ENCODE measurements at places on chromosomes 4 and X. TPM values are rescaled to one million over a fixed set of nuclear protein-coding genes. Genes with fewer than 3 reads are reported as not detected.

- H3K36me3 ChIP-seq: peaks cover 16% of the 10 kb centered on the region
- H3K27ac ChIP-seq: peak overlapping the region; percentile 86
- no peaks in the 10 kb centered on the region for H3K27me3 ChIP-seq
- H3K4me1 ChIP-seq: peaks cover 17% of the 10 kb centered on the region
Observed at GRCh38 chr4:147683188-147683591, 773 bp downstream of the PRMT9 start.

HMX1 gene
- not detected for total RNA-seq

DNA sequence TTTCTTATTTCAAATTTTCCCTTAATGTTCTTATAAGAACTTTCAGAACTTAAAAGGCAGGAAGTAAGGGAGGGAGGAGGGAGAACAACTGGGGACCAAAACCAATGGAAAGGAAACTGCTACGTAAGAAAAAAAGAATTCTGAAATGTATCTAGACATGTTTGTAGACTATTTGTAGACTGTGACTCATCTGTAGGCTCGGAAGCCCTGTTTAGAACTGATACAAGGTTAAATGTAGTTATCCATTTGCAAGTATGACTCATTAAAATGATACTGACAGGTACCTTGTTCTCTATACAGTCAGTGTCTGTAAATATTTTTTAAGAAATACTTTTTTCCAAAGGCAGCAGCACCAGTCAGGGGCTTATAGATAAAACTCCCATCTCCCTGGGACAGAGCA lies 202.0 kb downstream of the DHX15 start:
- no peak overlapping the region for H3K4me3 ChIP-seq
- H3K27ac ChIP-seq: no peak overlapping the region
- H3K27me3 ChIP-seq: no peaks in the 10 kb centered on the region
- no peak for DNase-seq
- no peaks in the 10 kb centered on the region for H3K36me3 ChIP-seq
- H3K4me1 ChIP-seq: no peaks in the 10 kb centered on the region

DNA sequence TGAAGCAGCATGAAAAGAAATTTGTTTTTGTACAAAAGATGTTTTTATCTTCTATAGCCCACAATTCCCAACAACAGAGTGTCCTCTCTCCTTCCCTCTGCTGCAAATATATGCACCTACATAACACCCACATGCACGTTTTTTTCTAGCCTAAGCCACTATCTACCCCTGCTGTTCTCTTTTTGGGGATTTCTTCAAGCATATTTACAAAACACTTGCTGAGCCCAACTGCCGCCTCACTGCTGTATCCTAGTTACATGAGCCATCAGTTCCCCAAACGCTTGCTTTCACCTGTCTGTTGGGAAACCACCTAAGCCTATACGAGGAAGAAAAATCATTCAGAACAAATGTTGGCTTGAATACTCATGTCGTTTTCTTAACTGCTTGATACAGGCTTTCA lies 127.2 kb downstream of the CHRNA9 start:
- H3K27ac ChIP-seq: no peak overlapping the region
- peaks cover 19% of the 10 kb centered on the region for H3K4me1 ChIP-seq
- H3K36me3 ChIP-seq: no peaks in the 10 kb centered on the region
- H3K4me3 ChIP-seq: no peak overlapping the region
- no peak for DNase-seq

HELT gene
- total RNA-seq: not detected

GRCh38 chr4:182717788-182718583 lies 199.2 kb downstream of the DCTD start:
- H3K4me3 ChIP-seq: no peak overlapping the region
- no peak overlapping the region for H3K27ac ChIP-seq
- H3K4me1 ChIP-seq: no peaks in the 10 kb centered on the region
- no peaks in the 10 kb centered on the region for H3K27me3 ChIP-seq
- H3K36me3 ChIP-seq: no peaks in the 10 kb centered on the region

ZBED1 gene
- total RNA-seq: 32.2 TPM

DNA sequence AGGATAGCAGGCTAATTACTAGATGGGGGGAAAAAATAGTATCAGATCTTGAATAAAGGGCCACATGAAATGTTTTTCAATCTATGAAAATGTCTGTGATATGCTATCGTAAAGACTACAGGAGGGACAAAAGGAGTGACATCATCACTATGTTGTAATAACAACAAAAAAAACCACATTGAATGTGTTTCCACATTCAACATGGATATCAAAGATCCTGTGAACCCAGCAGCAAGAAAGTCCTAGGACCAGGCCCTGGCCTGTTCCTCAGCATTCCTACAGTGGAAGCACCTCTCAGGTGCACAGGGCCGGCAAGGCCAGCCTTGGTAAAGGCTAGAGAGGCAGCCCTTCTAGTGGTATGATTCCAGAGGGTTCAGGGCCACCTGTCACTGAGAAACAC lies 118.3 kb downstream of the RELL1 start:
- no peaks in the 10 kb centered on the region for H3K27me3 ChIP-seq
- no peaks in the 10 kb centered on the region for H3K4me1 ChIP-seq
- H3K27ac ChIP-seq: no peak overlapping the region
- no peaks in the 10 kb centered on the region for H3K36me3 ChIP-seq

- peak overlapping the region; percentile 82 for H3K27ac ChIP-seq
- H3K36me3 ChIP-seq: peaks cover 11% of the 10 kb centered on the region
- H3K27me3 ChIP-seq: no peaks in the 10 kb centered on the region
- peaks cover 16% of the 10 kb centered on the region for H3K4me1 ChIP-seq
- DNase-seq: peak; percentile 48
- peak overlapping the region; percentile 87 for H3K4me3 ChIP-seq
Observed at GRCh38 chr4:70902577-70903290, 565 bp downstream of the MOB1B start.

DNA sequence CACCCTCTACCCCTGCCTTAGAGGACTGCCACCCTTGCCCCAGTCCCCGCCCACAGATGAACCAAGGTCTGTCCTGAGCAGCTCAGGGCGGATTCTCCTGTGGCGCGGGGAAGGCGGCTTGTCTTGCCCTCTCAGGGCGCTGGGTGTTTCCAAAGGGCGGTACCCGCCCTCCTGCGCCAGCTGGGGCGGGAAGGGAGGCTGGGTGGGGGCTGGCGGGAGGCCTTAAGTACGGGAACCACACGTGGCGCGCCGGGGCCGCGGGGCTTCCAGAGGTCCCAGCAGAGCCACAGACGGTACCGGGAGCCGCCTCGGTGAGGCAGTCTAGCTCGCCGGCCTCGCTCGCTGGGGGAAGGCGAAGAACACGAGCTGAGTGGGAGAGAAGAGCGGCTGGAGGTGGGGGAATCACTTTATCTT lies 361.1 kb downstream of the MID1IP1 start:
- no peak overlapping the region for H3K4me3 ChIP-seq
- H3K27ac ChIP-seq: no peak overlapping the region
- peaks cover 13% of the 10 kb centered on the region for H3K27me3 ChIP-seq
- no peaks in the 10 kb centered on the region for H3K36me3 ChIP-seq
- H3K4me1 ChIP-seq: peaks cover 3% of the 10 kb centered on the region

DNA sequence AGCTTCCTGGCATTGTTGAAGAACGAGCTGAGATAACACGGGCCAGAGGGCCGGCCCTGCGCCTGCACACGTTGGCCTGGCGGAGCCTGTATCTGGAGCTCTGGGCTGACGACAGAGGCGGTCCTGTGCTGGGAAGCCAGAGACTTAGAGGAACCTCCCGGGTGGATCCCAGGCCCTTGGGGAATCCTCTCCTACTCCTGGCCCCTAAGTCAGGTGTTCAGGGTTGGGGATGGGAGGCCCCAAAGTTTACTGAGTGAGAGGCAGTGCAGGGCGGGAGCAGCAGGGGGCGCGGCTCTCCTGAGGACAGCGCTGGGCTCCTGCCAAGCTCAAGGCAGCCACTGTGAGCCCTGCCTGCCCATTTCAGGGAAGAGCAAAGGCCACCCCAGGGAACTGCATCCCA lies 2.5 kb upstream of the HTRA3 start:
- peak; percentile 91 for DNase-seq
- no peaks in the 10 kb centered on the region for H3K27me3 ChIP-seq
- no peak overlapping the region for H3K27ac ChIP-seq
- H3K36me3 ChIP-seq: no peaks in the 10 kb centered on the region
- no peak overlapping the region for H3K4me3 ChIP-seq

CYBB gene
- 255 TPM for total RNA-seq

DNA sequence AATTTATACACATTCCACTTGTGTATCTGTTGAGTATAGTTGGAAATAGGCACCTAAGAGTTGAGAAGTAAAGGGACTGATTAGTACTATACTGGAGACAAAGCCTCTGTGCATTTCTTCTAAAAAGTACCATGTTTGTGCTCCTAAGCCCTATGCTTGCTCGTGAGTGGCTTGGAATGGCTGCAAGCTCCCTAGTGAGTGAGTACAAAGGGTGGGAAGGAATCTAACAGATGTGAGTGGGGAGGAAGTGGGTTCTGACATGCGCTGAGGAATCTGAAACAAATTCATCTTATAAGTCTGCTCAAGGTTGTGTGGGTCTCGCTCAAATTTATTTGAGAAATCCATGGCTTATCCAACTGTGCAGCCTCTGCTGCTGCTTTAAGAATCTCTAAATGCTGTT lies 13.3 kb downstream of the SPCS3 start:
- no peak for DNase-seq
- H3K36me3 ChIP-seq: no peaks in the 10 kb centered on the region
- no peaks in the 10 kb centered on the region for H3K4me1 ChIP-seq
- H3K27me3 ChIP-seq: no peaks in the 10 kb centered on the region

DNA sequence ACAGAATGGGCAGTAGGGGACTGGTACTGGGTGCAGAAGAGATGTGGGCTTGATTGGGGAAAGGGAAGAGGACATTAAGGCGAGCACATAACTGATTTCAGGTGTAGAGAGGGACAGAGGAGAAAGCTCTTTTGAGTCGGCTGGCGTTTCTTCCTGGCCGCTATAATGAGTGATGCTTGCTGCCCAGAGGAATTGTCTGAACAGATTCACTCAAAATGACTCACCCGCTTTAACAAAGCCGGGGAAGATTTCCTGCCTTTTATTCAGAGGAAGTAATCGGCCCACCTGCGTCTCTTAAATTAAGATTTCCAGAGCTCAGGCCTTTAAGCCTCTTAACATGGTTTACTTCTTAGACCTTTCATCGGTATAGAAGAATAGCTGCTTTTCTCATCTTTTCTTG lies 102.1 kb upstream of the AP1S2 start:
- H3K27ac ChIP-seq: no peak overlapping the region
- H3K4me3 ChIP-seq: no peak overlapping the region
- DNase-seq: no peak
- H3K27me3 ChIP-seq: no peaks in the 10 kb centered on the region
- H3K4me1 ChIP-seq: no peaks in the 10 kb centered on the region

DNA sequence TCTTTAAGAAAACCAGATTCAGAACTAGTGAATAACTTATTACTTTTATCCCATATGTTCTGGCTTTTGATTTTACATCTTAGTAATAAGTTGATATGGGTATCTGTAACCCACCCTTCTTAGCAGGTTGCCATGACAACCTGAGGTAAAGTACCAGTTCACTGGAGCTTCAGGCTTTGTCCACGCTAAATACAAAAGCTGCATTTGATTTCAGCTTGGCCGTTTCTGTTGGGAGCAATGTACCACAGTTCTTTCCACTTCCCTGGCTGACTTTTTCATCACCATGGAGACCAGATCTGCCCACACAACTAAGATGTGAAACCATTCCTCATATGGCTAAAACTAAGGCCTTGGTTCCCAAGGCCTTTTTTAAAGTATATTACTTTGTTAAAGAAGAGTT lies 26.1 kb downstream of the KLHL34 start:
- H3K4me1 ChIP-seq: no peaks in the 10 kb centered on the region
- no peak for DNase-seq
- no peaks in the 10 kb centered on the region for H3K27me3 ChIP-seq
- H3K27ac ChIP-seq: no peak overlapping the region

DCX gene
- not detected for total RNA-seq

DNA sequence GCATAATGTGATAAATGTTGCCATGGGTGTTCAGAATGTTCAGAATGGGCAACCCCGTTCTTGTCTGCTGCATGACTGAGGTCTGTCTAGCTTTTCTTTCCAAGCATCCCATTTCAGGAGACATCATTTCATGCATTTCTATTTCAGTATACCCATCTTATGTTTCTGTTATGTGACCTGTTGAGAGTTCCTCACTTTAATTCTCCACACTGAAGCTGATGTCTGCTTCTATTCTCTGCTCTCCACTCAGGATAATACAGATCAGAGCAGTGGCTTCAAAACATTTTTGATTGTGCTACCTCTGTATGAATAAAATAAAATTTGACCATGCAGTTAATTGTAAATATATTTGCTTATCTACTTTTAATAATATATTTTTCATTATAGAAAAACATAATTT lies 398.6 kb downstream of the ARHGAP24 start:
- no peaks in the 10 kb centered on the region for H3K4me1 ChIP-seq
- H3K27me3 ChIP-seq: no peaks in the 10 kb centered on the region
- H3K27ac ChIP-seq: no peak overlapping the region
- no peaks in the 10 kb centered on the region for H3K36me3 ChIP-seq
- no peak overlapping the region for H3K4me3 ChIP-seq
- no peak for DNase-seq

DNA sequence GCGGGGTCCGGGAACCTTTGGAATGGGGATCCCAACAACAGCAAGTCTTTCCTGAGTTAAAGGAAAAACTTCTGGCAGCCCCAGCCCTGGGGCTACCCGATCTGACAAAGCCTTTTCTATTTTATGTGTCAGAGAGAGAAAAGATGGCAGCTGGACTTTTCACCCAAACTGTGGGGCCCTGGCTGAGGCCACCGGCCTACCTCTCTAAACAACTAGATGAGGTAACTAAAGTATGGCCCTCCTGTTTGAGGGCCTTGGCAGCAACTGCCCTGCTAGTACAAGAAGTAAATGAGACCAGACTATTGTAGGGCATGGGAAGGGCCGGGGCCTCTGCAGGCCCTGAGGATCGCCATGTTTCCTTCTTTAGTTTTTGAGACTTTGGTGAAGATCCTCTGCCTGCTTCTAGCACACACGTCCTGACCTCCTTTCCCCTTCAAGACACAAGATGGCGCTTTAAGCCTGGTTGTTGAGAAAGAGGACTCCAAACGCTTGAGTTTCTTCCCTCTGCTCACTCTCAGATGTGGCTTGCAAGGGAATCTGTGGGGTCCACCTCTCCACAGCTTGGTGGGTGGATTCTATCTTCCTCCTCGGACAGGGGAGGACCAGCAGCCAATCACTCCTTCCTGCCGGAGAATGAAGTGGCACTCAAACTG lies 18.5 kb upstream of the DRD5 start:
- H3K27me3 ChIP-seq: no peaks in the 10 kb centered on the region
- H3K4me1 ChIP-seq: no peaks in the 10 kb centered on the region
- H3K27ac ChIP-seq: no peak overlapping the region
- no peaks in the 10 kb centered on the region for H3K36me3 ChIP-seq

GYPA gene
- total RNA-seq: not detected

EDA gene
- 2.2 TPM for total RNA-seq

- no peak overlapping the region for H3K4me3 ChIP-seq
- peaks cover 100% of the 10 kb centered on the region for H3K36me3 ChIP-seq
- H3K4me1 ChIP-seq: no peaks in the 10 kb centered on the region
- no peaks in the 10 kb centered on the region for H3K27me3 ChIP-seq
- no peak for DNase-seq
Observed at GRCh38 chr4:99078336-99078735, 10.3 kb downstream of the ADH5 start.

MGAT4D gene
- total RNA-seq: not detected

RAB33A gene
- 1.4 TPM for total RNA-seq

- H3K4me1 ChIP-seq: no peaks in the 10 kb centered on the region
- no peak overlapping the region for H3K4me3 ChIP-seq
- no peak for DNase-seq
- H3K27ac ChIP-seq: no peak overlapping the region
- H3K36me3 ChIP-seq: no peaks in the 10 kb centered on the region
Observed at GRCh38 chrX:7714351-7714750, 128.6 kb upstream of the VCX start.

SLITRK4 gene
- 0.23 TPM for total RNA-seq

All from left lung (tissue), 14 donors.